ENCODE measurements at places on chromosomes 2 and 18.
A peak's percentile ranks its signal among the peaks of the same experiment; 100 is the strongest.

GRCh38 chr18:62792016-62792415 lies 76.7 kb downstream of the PHLPP1 start:
- no peak for DNase-seq

DNA sequence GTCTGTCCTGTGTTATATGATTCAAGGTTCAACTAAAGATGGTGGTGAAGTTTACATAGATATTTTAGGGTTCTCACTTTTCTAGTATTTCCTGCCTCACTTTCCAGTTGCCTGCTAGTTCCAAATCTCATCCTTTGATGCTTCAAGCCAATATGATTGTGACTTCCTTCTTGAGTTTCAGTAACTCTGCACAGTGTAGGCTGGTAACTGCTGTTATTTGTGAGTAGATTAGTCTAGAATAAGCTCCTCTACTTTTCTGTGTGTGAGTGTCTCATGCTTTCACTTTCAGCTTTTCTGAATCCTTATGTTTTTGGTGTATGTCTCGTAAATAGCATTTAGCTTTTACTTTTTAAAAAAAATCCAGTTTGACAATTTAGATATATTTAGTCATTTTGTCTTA lies 42.6 kb downstream of the GALNT1 start:
- no peak for DNase-seq

DNA sequence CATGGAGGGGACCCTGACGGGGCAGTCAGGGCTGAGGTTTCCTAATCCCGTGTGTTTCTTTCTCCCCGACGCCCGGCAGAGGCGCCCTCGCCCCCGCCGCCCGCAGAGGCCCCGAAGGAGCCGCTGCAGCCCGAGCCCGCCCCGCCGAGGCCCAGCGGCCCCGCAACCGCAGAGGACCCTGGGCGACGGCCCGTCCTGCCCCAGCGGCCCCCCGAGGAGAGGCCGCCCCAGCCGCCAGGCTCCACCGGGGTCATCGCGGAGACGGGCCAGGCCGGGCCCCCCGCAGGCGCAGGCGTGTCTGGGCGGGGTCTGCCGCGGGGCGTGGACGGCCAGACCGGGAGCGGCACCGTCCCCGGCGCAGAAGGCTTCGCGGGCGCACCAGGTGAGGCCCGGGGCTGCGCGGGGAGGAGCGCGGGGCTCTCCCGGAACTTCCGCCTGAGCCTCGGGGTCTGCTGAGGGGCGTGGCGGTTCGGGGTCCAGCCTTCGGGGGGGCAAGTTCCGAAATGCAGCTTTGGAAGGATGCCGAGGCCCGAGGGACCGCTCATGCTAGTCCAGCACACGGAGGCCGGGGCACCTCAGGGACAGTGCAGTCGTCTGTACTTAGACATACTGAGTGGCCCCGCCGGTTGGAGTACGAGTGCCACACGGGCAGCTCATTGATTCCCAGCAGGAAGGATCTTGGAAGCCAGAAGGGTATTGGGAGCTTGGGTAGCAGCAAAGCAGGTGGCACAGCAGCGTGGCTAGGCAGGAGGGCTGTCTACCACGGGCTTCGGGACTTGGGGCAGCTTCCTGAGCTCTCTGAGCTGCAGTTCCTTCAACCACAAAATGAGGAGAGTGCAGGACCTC lies 60.1 kb downstream of the EMILIN2 start:
- DNase-seq, result peak; percentile 61

DNA sequence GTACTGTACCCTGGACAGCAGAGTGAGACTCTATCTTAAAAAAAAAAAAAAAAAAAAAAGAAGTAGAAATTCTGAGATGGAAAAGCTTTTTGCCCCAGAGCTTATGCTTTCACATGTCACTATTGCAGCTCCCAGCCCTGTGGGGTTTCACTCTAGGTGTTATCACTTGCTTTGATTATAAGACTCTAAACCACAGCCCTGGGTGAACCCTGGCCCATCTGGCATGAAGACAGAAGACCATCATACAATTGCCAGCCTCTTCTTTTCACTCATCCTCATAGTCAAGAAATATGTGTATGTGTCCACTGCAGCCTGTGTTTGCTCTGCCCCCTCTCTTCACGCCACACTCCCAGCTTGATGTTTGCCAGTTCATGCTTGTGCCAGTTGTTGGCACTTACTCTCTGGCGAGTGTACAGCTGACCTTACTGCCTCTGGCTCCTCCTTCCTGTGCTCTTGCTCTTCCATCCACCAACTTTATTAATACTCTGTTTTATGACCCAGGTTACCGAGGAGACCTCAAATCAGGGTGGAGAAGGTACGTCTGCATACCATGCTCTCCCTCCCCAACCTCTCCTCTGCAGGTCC lies 136.7 kb upstream of the NCK2 start:
- DNase-seq, result peak; percentile 9

GRCh38 chr2:230346921-230347533 lies 20.0 kb downstream of the SP140L start:
- no peak for DNase-seq

DNA sequence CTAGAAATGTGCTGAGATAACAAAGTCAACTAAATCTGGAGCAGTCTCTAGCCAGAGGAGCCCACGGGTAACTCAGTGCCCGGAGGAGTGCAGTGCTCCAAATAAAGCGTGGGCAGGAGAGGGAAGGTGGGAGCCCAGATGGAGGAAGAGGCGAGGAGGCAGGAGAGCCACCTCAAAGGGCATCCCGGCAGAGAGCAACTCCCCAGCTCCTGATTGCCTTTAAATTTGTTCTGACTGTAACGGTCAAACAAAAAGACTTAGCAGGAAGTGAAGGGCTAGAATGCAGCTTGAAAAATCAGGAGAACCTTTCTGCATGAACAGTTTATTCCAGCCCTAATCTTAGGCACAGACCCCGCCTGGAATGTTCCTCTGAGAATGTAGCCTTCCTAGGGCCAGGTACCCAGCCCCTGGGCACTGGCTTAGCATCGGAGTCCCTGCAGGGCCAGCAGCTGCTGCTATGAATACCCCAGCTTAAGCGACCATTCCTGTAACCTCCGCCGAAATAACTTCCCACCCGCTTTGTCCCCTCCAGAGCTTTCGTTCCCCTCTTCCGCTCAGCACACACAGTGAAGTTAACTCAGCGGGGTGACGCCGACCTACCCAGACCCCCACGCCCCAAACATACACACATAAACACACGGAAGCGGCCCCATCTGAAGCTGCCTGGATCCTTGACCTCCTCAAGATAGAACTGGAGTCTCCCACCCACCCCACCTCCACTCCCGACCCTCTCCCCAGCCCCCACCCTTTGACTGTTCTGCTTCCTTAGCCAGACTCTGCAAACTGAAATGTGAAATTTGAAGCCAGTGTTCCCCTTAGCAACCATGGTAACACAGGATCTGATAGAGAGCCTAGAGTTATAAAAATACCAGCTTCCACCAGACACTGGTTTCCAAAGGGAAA lies 123.2 kb downstream of the SMAD7 start:
- DNase-seq, result no peak

- DNase-seq, result no peak
These were observed 223.7 kb downstream of the NUP35 start for GRCh38 chr2:183347969-183348368.

DNA sequence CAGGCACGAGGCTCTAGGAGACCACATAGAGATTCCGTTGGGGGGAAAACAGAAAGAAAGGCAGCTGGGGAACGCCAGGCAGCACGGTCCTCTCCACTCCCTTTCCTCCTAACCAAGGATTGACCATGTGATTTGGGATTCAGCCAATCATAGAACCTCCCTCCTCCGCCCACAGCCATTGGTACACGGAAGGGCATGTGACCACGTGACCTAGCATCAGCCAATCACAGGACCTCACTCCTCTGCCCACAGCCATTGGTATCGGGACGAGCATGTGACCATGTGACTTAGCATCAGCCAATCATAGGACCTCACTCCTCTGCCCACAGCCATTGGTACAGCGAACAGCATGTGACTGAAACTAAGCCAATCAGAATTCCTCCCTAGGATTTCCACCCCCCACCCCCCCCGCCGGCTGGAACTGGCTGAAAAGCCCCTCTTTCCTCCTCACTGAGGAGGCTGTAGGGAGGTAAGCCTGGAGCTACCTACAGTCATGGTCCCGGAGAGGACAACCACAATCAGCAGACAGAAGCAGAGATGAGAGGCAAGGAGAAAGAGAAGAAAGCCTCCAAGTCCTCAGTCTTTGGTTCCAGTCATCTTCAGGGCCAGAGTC lies 7.6 kb downstream of the SERPINE2 start:
- no peak for DNase-seq

- no peak for DNase-seq
These were observed 18.7 kb upstream of the SULT1C3 start for GRCh38 chr2:108220942-108221541.

DNA sequence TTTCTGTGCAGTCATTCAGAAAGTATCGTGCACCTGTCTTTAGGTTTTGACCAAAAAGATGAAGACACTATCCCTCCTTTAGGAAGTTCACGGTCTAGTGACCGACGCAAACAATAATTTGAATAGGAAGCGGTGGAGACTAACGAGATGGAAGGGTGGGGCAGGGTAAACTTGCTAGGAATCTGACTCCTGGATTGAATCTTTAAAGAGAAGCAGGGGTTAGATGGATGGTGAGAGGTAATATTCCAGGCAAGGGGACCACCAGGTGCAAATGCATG lies 651 bp upstream of the TXNL1 start:
- DNase-seq, result no peak

GRCh38 chr2:23602116-23602515 lies 217.1 kb downstream of the KLHL29 start:
- DNase-seq, result no peak

DNA sequence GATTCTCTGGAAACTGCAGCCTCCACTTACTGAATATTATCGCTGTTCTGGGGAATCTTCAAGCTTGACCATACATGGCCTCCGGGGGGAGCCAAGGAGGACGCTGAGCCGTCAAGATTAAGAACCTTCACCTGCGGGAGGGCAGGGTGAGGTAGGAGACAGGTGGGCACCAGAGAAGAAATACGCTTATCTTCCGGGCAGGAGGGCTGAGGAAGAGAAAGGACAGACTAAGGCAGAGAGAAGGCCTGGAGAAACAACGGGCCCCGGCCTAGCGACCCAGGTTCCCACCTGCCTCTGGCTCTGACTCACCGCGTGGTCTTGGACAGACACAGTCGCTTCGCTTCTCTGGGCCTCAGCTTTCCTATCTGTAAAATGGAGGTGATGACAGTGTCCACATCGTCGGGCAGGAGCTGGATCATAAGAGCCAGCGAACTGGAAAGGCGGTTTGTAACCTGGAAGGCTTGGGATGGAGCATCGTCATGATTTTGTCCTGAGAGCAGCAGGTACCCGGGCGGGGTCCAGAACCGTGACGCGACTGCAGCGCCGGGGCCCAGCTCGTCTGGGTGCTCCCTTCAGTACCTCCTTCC lies 659 bp downstream of the ZNF142 start:
- peak; percentile 41 for DNase-seq

DNA sequence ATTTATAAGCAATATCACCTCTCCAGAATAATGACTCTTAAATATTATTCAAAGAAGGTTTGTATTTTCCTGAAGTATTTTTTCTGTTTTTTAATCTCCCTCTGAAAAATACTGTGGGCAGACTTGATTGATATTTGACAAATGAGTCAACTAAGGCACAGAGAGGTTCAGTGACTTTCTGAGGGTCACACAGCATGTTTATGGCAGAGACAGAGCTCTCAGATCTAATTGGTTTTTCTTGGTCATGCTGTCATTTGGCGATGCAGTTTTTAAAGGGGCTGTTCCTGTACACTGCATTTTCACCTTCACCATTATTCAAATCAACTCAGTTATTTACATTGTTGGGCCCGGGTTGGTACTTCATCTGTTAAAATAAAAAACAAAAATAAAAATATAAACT lies 264.3 kb downstream of the LRRTM1 start:
- no peak for DNase-seq

DNA sequence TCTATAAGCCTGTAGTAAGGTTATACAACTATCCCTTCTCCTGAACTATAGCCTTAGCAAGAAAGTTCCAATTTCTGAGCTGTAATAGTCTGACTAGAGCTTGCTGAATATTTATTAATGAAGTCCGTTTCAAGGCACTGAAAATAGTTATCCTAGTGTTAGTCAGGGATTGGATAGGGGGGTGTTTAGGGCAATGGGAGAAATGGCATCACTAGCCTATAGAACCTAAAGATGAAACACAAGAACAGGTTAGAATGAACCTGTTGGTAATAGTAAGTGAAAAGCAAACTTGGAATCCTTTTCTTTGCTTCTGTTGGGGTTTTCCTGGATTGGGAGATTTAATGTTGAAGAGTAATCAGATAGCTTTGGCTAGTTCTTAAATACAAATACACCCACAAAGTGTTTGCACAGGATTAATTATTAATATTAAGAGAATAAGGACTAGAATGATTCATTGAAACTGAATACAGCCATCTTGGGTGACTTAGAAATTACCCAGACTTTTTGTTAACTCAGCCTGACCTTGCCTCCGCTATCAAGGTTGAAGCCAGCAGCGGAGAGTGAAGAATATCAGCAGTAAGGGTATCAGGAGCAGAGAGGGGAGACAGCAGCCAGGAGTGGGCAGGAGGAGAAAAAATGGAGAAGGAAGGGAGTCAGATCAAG lies 14.4 kb downstream of the CCNT2 start:
- DNase-seq, result no peak

DNA sequence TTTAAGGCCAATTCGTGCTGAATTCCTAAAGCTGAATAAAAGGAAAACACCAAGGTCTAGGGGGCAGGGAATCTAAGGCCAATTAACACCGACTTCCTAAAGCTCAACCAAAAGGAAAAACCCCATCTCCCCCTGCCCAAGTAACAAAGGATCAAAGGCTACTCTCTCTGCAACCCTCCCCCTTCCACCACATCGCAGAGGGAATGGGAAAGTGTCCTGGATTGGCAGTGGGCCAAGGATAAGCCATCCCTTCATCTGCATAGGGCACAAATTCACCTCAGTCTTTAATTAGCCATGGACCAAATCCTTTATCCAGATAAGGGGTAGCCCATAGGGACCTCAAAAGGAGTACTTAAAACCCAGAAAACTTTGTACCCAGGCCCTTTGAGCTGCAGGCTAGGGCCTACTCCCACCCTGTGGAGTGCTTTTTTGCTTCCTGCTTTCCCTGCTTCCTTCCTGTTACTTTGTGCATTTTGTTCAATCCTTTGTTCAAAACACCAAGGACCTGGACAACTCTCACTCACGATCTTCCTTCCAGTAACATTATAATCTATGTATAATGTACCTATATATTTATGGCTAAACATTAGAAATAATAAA lies 2119.8 kb upstream of the CELF4 start:
- DNase-seq, result no peak

DNA sequence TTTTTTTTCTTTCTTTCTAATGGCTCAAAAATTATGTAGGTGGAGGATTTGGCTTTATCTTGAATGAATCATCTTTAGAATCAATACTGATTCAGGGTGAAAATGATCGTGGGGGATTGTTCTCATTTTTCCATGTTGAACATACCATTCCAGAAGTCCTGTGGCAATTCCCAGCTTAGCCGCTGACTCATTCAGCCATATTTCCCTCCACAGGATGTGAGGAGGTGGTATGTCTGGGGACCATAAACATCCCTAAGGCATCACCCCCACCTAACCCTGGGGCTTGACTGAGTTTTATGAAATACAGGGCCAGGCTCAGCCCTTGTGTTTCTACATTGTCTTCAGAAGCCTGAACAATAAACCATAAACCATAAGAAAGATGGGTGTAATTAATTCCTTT lies 92.7 kb upstream of the FN1 start:
- no peak for DNase-seq

- DNase-seq, result no peak
These were observed 191.5 kb downstream of the MCFD2 start for GRCh38 chr2:46724107-46724506.

- DNase-seq, result no peak
These were observed 71.3 kb downstream of the CTIF start for GRCh38 chr18:48609820-48610815.

- DNase-seq, result no peak
These were observed 17.4 kb upstream of the SAG start for GRCh38 chr2:233290051-233290845.

All from DND-41 (cell line).